ENCODE measurements at places on chromosomes 7 and 10.

DNA sequence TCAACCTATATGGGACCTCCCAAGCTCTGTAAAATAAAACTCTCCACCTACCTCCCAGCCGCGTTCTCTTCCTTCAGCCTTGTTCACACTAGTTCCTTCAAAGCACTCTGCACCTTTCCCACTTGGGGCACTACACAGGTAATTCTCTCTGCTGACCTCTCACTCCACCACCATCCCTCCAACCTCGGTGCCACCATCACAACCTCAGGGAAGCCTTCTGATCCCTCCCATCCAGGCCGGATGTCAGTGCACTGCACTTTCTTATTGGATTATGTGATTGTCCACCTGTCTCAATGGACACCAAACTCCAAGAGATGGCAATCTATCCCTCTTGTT lies 7.0 kb downstream of the LARP4B start:
- peak; percentile 49 for DNase-seq

DNA sequence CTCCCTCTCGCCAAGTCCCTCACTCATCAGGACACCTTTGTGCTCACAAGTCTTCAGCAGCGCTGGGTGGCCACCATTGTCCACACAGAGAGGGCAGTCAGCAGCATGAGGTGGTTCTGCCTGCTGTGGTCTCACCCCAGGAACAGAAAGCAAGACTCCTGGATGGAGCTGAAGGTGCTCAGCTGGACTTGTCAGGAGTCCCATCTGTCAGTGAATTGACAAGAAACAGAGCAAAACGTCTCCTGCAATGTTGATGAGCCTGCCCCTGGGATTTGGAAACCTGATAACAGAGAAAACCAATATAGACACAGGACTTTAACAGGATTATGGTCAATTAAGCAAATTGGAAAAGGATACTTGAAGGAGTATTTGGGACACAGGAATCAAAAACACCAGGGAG lies 122.2 kb upstream of the PRSS58 start:
- DNase-seq: no peak

GRCh38 chr7:106281127-106281526 lies 3.7 kb downstream of the NAMPT start:
- DNase-seq: no peak

GRCh38 chr10:116457488-116457887 lies 29.8 kb downstream of the PNLIPRP3 start:
- no peak for DNase-seq

DNA sequence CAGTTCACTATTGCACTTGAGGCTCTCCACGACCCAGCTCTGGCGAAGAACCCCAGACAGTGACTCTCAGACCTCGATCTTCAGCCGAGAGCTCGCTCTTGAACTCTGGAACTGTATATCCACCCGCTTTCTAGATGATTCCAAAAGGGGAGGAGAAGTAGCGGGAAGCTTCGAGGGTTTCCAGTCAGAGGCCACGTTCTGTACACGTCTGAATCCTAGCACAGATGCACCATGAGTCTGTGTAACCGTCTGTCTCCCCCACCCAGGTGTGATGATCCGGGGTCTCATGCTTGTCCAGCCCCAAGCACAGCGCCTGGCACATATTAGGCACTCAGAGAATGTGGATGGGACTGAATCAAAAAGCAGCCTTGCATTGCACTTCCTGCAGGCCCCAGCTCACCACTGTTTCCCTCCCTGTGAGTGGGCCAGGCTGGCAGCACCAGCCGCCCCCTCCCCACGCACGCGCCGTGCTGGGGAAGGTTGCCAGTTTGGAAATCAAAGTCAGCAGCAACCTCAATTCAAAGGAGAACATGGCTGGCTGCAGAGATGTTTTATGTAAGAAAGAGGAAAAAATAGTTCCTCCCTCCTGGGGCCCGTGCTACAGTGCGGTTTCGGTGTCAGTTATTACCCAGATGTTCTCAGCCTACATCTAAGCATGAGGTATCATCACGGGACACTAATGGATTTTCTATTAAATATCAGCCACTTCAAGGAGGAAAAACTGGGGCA lies 5.7 kb downstream of the GRID2IP start:
- DNase-seq: no peak

- no peak for DNase-seq
Measured at GRCh38 chr7:151862606-151863381, 14.1 kb downstream of the PRKAG2 start.

- no peak for DNase-seq
Measured at GRCh38 chr10:13335881-13336280, 12.2 kb downstream of the SEPHS1 start.

GRCh38 chr10:48460182-48460581 lies 144.7 kb downstream of the ARHGAP22 start:
- DNase-seq: no peak

DNA sequence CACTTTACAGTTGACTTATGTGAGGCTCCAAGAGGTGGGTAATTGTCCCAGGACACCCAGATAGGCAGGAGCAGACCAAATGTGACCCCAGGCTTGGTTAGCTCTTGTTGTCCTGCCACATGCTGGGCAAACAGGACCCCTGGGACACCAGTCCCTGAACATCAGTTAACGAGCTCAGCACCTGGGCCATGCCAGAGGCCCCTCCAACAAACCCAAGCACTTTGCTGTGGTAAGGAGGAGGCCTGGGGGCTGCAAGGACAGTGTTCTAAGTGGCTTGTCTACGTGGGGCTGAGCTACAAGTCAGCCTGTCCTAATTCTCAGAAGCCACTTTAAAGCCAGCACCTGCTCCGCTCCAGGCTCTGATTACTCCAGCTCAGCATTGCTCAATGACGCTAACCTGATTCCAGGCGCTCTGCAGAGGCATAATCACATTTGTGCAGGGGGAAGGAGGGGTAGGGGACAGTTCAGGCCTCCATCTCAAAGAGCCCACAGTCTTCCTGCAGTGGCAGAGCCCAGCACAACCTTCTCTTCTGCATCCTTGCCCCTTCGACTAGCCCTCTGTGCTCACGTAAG lies 57.2 kb downstream of the DDC start:
- DNase-seq: no peak

DNA sequence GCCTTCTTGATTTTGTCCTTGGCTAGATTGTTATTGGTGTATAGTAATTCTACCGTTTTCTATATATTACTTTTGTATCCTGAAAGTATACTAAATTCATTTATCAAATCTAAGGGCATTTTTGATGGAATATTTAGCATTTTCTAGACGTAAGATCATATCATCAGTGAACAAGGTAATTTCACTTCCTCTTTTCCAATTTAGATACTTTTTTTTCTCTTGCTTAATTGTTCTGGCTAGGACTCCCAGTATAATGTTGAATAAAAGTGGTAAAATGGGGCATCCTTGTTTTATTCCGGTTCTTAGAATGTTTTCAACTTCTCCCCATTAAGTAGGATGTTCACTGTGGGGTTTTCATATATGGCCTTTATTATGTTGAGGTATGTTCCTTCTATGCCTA lies 260.7 kb downstream of the POLR1F start:
- DNase-seq: no peak

DNA sequence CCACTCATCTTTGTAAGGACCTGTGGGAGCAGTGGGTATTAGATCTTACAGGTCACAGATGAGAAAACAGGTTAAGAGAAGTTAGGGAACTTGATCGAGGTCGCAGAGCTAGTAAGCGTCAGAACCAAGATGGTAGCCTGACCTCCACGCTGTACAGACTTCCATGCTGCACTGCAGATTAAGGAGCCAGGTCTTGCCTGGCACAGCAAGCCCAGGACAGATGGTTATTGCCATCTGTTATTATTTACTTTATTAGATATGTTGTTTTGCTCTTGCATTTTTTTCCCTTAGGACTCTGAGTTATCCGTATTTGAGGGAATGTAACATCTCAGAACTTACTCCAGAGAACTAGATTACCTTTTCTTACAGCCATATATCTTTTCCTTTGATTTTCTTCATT lies 147.2 kb downstream of the NSUN6 start:
- DNase-seq: no peak

DNA sequence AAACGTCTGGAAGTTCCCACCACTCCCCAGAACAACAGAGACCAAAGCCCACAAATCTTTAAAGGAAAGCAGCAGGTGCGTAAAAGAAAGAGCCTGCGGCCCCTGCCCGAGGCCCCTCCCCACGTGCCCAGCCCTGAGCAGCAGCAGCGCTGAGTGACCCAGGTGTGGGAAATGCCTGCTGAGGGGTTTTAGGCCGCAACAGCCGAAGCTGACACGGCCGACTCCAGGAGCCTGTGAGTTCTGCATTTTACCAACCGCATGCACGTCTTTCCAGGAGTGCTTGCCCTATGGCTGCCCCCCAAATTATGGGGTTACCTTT lies 1.6 kb upstream of the KNDC1 start:
- no peak for DNase-seq

DNA sequence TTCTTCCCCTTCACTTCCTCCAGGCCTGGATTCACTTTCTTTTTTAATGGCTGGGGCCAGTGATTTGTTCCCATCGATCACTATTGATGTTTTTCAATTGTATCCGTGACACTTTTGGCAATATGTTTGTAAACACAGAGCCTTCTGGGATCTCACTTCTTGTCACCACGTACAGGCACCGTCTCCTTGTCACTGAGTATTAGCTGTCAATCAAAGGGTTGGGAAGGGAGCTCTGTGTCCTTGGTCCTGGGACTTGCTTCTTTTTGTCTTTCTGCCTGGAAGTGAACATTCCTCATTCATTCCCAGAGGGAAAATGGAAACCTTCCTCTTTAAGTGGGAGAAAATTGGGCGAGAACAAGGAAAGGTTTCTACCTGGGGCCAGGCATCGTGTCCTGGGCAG lies 157.4 kb downstream of the PLXNA4 start:
- no peak for DNase-seq

DNA sequence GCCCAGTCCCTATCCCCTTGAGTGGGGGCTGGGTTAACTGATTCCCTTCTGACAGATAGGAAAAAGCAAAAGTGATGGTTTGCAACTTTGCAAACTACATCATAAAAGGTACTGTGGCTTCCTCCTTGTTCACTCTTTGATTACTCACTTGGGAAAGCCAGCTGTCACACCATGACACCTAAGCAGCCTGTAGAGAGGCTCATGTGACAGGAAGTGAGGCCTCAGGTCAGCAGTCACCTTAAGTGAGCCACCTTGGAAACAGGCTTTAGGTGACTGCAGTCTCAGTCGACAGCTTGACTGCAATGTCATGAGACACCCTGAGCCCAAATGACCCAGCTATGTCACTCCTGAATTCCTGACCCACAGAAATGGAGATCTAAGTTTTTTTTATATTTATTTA lies 4.3 kb upstream of the CHCHD2 start:
- no peak for DNase-seq

DNA sequence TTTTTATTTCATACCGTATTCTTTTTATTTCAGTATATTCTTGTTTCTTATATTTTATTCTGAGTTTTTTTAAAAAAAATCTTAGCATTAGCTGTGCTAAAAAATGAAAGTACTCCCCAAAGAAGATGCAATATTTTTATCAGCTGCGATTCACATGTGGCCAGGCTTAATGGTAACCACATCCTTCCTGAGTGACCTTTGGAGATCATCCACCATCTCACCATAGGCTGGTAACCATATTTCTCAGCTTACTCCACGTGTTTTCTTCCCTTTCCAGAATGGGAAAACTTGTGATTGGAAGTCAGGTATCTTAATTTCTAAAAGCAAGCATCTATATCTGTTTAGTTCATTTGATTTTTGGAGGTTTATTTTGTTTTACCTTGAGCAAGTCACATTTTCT lies 18.8 kb upstream of the LIPM start:
- no peak for DNase-seq
